T-helper 2 cell treated with Interferon-gamma antibody and Interleukin-4, amounts not matched to agents 5 μg/mL and 100 μg/mL, for 36 hours (primary cell): ENCODE measurements at places on chromosomes 5 and 9.

DNA sequence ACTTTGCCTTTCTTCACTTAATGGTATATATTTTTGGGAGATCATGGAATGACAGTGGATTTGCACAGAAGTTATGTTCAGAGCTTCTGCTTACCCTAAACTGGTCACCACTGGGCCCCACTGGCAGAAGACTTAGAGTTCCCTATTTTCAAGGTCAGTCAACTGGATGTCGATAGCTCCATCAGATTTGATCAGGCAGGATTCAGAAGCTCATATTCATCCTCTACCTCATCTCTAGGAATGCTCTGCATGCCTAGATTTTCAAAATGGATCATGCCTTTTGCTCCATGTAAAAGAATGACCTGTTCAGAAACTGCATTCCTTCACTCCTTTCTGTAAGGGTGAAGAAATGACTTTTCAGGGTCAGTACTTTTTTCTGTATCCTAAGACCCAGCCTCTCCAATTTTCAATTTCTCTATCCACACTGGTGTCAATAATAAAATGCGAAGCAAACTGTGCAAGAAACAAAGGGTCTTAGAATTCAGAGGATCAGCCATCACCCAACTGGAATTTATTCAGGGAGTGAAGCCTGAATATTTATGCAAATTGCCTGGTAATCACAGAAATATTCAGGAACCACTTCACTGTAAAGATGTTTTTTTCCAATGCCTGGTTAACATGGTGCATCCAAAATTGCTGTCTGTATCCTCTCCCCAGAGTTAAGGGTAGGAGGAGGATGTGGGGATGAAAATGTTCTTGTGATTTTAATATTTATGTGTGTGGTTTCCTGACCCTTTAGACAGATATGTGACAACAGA lies 125.4 kb downstream of the DOCK2 start:
- DNase-seq, result no peak

- DNase-seq, result no peak
Measured at GRCh38 chr5:119655061-119655460, 25.7 kb downstream of the FAM170A start.

DNA sequence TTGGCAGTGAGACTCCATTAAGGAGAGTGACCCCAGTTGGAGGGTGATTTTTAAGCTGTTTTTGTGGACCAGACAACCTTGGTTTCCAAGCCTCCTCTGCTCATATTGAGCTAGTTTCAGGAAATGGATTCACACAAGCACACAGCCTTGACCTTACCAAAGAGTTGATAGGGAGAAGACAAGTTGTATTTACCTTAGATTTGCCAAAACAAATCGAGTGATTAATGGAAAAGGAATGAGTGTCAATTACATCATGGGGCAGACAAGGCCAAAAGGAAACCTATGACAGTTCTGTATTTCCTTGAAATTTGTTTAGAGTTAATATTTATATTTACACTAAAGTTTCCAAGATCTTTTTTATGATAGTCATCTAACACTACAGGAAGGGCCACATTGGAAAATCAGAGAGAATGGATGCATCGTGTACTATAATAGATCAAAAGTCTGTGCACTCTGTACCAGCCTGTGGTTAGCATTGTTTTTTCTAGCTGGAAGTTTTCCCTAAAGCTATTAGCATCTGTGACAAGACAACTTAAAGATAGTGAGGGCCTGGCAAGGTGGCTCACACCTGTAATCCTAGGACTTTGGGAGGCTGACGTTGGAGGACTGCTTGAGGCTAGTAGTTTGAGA lies 86.0 kb upstream of the FER start:
- DNase-seq, result no peak

- DNase-seq, result no peak
Measured at GRCh38 chr9:4056187-4056586, 243.7 kb downstream of the GLIS3 start.

DNA sequence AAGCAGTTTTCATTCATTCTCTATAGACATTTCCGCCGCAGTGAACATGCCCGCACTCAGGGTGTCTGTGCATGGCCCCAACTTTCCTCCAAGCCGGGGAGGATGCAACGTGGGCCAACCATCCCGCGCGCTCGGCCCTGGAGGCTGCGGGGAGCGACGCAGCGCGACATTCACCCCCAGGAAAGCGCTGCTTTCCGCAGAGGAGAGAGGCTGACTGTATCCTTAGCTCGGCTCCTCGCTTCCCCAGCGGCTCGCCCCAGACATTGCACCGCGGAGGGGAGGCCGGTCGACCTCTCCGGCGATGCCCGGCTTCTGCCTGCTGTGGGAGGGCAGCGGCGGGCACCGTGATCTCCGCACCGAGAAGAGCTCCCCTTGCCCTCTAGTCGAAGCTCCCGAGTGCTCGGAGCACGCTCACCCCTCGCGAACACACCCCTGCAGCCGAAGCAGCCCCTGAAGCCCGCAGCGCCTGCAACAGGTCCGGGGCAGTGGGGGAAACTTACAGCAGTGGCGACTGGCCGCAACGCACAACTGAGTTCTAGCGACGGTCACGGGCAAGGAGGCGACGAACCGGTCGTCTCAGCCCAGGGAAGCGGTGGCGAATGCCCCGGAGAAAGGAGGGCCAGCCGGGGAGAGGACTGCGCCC lies 600 bp downstream of the ENC1 start:
- no peak for DNase-seq

GRCh38 chr5:178309271-178310013 lies 76.8 kb upstream of the PHYKPL start:
- DNase-seq, result no peak
